ENCODE measurements at places on chromosomes 3 and 15.

- no peak for DNase-seq
These were observed 396.7 kb upstream of the PDZRN3 start for GRCh38 chr3:74021449-74021848.

DNA sequence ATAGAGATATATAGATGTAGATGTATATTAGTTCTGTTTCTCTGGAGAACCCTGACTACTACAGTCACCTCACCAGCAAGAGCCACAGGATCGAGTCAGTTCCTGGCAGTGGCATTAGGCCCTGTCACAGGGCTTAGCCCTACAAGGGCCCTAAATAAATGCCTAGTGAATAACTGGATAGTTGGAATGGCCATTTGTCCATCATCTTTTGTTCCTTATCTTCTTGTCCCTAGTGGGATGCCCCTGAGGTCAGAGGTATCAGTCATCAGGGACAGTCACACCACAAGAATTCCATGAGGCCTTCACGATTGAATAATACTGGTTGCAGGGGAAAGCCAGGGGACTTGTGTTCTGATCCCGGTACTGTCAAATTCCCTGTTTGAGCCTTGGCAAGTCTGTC, 204.9 kb upstream of the PPP2R3A start:
- DNase-seq: no peak

GRCh38 chr3:103906304-103906703, 1460.4 kb upstream of the ALCAM start:
- no peak for DNase-seq

DNA sequence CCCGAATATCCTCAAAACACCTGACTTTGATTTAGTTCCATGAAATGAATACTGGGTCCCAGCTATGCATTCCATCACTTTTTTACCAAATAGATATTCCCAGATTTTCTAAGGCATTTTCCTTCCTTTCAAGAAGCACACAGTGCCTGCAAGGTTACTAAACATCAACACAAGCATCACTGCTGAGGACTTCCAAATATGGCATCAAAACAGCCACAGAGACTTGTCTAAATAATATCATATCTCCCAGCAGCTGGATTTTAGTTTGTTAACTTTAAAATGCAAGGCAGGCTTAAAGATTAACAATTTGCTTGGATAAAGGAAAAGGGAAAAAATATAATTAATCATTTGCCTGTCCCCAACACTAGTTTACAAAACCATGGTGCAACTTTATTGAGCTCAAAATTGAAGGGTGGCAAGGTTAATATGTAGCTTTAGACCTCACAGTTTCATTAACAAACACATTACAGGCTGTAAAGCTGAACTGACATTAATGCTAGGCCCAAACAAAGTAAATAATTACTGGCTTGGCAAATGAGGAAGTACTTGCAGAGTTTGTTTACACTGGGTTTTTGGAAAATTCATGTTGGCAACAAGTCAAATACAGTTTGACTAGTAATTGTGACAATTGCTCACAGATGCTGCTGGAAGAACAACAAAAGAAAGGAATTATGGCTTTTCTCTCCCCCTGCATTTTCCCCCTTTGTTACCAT, 401.7 kb upstream of the CDIN1 start:
- DNase-seq: no peak

- no peak for DNase-seq
These were observed 19.3 kb upstream of the TGM5 start for GRCh38 chr15:43286074-43286473.

DNA sequence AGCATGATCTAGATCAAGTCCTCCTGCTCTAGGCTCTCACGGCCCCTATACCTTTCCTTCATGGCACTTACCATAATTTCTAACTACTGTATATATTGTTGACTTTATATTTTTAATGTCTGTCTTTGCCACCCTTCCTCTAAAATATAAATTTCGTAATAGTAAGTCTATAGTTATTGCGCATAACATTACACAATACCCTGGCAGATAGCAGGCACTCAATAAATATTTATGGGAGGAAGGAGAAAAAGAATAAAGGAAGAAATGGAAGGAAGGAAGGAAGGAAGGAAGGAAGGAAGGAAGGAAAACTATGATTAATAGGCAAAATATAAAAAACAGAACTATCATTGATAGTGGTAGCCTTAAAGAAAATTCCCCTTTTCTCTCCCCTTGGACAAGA, 190.3 kb upstream of the LMCD1 start:
- DNase-seq: no peak

DNA sequence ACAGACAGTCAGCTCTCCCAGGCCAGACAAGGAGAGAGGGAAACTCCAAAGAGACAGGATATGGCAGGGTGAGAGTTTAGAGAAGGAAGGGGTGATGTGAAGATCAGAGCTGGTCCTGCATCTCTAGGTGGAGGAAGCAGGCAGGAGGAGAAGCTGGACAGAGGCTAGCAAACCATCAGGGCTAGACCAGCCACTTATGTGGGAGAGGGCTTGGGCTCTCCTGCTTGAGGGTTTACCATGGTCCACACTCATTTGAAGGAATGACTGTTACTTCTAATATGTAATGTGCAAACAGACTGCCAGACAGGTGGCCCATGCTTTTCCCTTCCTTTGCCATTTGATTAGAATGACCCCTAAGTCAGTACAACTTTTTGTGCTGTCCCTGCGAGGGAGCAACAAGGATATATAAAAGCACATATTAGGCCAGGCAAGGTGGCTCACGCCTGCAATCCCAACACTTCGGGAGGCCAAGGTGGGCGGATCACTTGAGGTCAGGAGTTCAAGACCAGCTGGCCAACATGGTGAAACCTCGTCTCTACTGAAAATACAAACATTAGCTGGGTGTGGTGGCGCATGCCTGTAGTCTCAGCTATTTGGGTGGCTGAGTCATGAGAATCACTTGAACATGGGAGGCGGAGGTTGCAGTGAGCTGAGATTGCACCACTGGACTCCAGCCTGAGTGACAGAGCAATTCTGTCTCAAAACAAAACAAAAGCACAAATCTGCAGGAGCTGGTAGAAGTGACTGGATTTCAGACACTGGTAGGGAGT, 41.0 kb upstream of the MANF start:
- no peak for DNase-seq

DNA sequence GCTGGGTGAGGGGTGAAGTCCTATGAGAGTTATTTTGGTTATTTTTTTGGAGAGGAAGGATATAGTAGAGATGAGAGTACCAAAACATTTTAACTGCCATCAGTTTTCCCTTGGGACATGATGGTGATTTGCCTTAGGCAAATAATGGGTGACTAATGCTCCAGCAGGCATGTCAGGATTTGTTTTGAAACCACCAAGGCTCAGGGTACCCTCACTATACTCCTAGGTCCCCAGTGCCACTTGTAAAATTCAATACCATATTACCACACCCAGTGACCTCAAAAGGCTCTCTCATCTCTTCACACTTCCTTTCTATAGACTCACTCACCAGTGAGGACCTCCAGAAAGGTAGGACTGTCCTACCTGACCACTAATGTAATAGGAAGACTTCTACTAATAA, 83.6 kb downstream of the WDR72 start:
- DNase-seq: no peak

- no peak for DNase-seq
These were observed 90.9 kb upstream of the NEO1 start for GRCh38 chr15:72961346-72961745.

GRCh38 chr3:197007296-197007940, 22.2 kb downstream of the MELTF start:
- DNase-seq: no peak

GRCh38 chr3:129278439-129278965, at the start of gene HMCES:
HMCES (plus strand) TSS chr3:129278870; CDS start chr3:129279733, 863 bp downstream.
- peak; percentile 93 for DNase-seq

DNA sequence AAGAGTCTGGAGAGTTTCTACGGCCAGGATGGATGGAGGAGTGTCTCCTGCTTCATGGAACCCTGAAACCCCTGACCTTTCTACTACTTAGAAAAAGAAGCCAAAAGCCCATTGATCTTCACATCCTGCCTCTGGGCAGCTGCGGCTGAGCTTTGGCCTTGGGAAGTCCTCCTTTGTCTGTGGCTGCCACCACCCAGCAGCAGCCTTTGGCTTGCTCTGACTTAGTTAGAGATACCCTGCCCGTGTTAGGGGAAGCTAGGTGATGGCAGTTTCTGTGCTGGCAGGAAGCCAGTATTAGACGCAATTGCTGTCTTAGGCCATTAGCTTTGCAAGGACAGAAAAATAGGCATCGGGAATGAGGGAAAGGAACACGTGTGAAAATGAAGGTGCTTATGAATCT, 18.8 kb downstream of the APH1B start:
- DNase-seq: no peak

- no peak for DNase-seq
These were observed 94.9 kb downstream of the HMG20A start for GRCh38 chr15:77515613-77516012.

DNA sequence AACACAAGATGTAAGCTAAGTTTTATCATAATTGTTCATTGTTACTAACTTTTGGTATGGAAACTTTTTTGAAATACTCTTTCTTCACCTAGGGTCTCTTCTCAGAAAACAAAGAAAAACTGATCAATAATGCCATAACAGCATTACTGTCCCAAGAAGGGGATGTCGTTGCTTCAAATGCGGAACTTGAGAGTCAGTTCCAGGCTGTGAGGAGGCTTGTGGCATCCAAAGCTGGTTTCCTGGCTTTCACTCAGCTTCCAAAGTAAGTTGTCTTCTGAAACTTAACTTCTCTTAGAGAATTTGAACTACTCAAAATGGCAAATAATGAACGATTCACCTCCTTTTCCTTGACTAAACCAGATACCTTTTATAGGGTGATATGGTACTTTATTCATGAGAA, 39.3 kb downstream of the DNAJC13 start:
- DNase-seq: no peak
